NCI-H226 (cell line): ENCODE measurements at places on chromosomes 16 and 17.

DNA sequence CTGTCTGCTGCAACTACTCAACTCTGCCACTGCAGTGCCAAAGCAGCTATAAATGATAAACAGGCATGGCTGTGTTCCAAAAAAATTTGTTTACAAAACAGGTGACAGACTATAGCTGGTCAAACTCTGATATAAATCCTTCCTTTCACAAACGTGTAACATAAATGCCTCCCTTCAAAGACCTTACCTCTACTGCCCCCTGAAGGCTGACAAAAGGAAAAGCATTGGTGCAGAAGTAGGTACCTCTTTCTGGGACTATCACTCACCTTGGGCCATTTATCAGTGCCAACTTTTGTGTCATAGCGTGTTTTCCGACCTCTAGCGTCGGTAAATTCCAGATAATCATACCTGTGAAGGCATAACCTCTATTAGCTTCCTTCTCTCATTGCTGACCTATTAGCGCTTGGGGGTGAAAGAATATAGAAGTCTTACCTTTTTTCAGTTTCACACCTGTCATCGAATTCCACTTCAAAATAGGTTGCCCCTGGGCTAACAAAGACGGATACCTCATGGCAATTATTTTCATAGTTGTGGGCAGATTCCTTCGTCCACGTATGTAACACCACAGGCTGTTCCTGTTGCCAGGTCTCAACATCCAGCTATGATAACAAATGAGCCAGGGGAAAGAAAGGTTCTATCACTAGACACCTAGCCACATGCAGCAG is 67.9 kb downstream of the ZZEF1 start:
- DNase-seq = peak; percentile 20

GRCh38 chr17:75807861-75808260 is 23.3 kb downstream of the UNK start:
- no peak for DNase-seq

GRCh38 chr17:54968988-54969332 is 395 bp downstream of the STXBP4 start:
- DNase-seq = no peak

- DNase-seq = no peak
These were observed 10.3 kb downstream of the GSG1L2 start for GRCh38 chr17:9811537-9811936.

- no peak for DNase-seq
These were observed 330.3 kb downstream of the BCAS3 start for GRCh38 chr17:61007980-61008379.

DNA sequence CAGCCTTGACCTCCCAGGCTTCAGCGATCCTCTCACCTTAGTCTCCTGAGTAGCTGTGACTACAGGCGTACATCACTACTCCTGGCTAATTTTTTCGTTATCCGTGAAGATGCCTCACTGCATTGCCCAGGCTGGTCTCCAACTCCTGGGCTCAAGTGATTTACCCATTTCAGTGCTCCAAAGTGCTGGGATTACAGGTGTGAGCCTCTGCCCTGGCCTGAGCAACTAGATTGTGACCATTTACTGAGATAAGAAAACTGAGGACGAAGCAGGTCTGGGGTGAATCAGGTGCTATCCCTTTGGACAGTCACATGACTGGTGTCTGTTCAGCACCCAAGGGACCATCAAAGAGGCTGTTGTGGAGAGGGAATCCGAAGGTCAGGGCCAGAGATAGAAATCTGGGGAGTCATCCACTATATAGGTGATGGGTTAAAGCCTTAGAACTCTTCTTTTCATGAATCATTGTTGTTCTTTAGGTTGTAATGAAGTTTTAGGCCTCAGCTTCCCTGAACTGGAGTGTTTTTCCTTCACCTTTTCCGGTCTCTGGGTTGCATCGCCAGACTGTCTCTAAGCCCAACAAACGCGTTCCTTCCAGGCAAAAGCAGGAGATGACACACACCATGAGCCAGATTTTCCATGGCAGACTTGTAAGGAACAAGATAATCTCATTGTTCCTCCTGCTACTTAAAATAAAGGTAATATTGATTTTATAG is 62.5 kb downstream of the FTO start:
- DNase-seq = no peak

GRCh38 chr17:34398990-34399389 is 36.0 kb upstream of the CCL1 start:
- DNase-seq = no peak

DNA sequence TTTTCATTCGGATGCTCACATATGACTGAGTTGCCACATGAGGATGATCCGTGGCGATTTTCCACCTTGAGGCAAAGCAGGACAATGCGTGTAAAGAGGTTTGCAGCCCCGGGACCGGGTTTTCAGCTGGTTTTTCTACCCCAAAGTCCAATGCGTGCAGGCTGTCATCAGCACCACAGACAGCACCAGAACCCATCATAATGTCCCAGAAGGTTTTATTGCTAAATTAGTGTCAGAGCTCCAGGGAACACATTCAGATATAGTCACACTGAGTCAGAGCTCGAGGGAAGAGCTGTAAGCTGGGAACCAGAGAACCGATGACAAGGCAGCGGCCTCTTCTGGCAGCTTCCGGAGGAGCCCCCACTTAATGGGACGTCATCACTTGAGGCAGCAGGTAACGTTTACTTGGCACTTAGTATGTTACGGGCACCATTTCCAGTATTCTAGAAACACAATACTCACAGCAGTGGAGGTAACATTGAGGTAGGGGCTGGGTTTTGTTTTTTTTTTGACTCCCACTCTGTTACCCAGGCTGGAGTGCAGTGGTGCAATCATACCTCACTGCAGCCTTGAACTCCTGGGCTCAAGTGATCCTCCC is 8.9 kb upstream of the NAGPA start:
- DNase-seq = no peak

DNA sequence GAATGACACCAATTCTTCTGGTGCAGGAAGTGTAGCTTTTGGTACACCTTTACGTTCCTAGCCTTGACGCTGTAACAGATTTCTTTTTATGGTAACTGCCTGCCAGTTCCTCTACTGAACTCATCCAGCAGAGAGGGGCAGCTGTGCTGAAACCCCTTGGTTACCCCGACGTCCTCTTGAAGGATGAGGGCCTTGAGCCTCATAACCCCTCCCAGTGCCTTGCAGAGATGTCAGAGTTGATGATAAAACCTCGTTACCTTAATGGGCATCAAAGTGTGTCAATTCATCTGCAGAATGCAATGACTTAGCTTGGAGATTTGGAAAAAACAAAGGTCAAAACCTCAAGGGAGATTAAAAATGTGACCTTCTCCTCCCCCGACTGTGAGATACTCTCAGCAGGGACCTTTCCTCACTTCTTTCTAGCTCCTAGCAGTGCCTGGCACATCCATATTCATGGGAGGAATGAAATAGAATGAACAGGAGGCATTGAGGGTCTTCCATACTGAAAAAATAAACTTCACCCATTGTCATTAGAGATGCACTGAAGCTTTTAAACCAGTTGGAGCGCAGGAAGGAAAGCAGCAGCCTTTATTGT is 69.2 kb downstream of the SDR42E1 start:
- no peak for DNase-seq

GRCh38 chr17:7133424-7133823 is 18.8 kb upstream of the ASGR2 start:
- no peak for DNase-seq

GRCh38 chr17:28811651-28812090 is 30.9 kb downstream of the FAM222B start:
- DNase-seq = no peak

DNA sequence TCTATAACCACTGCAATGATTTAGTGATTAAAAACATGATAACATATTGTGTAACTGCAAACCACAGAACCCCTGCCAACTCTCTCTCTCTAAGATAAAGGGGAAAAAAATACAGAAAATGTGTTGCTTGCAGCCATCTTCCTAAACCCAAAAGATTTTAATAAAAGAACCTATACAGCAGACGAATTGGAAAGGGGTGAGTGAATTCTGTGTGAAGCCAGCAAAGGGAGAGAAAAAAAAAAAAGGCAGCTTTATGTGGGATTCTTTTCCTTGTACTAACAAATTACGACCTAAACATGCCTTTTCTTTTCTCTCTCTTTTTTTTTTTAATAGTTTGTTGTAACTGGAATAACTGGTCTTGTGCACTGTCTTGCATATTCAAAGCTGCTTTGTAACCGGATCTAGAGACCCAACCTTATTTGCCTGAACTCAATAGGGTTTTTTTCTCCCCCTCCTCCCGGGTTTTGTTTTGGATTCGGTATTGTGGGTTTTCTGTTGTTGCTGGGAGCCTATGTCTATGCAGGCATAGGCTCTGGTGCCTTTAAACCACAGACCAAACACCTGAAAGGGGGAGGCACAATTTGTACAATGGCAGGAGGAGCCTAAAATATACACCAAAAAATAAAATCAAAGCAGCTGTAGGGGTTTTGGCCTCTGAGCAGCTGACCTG is 7.0 kb upstream of the ZFHX3 start:
- DNase-seq = no peak

GRCh38 chr17:65723431-65724151 is 162.1 kb upstream of the AXIN2 start:
- DNase-seq = no peak

DNA sequence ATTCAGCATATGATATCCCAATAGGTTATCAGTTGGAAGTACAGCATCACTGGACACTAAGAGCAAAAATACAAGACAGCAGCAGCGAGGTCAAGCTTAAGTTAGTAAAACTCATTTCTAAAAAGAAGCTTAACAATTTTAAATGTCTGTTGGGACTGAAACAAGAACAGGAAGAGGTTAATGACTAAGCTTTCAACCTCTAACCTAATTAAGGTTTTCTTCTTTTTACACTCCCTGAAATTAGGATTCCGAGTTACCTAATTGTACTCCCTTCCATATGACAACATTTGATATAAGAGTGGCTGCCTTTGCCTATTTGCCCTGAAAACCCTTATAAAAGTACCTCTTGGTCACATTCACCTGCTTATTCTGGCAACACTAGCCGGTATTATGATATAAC is 34.3 kb downstream of the CPSF4L start:
- DNase-seq = no peak
